ENCODE measurements at places on chromosomes 12 and 14.

DNA sequence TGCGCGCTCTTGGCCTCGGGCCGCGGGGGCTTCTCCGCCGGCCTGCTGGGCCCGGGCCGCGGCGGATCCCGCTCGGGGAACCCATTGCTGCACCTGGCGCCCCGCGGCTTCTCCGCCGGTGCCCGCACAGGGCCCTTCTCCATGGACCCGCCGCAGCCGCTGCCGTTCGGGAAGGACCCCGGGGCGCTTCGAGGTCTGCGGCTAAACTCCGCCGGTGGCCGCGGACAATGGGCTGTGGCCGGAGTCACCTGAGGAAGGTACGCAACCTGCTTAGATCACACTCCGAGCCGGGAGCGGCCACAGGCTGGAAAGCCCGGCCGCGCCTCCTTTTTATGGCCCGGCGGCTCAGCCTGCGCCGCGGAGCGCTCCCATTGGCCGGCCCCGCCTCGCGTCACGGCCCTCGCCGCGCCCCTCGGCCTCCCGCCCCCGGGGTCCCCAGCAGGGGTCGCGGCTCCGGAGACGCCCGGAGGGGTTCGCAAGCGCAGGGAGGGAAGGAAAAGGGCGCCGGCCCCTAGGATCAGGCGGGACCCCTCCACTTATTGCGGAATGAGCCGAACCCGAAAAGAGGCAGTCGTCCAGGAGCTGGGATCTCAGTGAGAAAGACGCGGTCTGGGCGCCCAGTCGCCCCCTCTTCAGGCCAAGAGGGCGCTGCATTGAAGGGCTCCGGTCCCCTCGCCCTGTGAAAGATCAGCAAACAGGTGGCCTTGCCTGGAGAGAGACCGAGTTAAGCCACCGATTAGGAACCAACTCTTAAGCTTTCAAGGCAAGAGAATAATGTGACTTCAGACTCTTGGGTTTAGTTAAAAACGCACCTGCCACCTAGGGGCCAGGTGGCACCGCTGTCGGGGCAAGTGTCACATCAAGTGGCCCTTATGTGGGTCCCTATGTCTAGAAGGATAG is at the start of gene GCH1:
Gene GCH1, minus strand, starts transcription at position 306 of the 900 bp plus-strand sequence. Its CDS starts 163 bp downstream, at position 143.
- DNase-seq = peak; percentile 66

GRCh38 chr14:104871656-104872468 is 6.8 kb downstream of the CEP170B start:
- DNase-seq = no peak

- no peak for DNase-seq
These were observed 284.5 kb upstream of the E2F7 start for GRCh38 chr12:77349689-77350370.

GRCh38 chr12:105348561-105348960 is 18.1 kb downstream of the C12orf75 start:
- DNase-seq = no peak

GRCh38 chr12:116853507-116853906 is 27.7 kb downstream of the HRK start:
- DNase-seq = no peak

- DNase-seq = no peak
These were observed 201.6 kb upstream of the NOS1 start for GRCh38 chr12:117563007-117563406.

- DNase-seq = no peak
These were observed 1.3 kb upstream of the RD3L start for GRCh38 chr14:103943673-103944072.

DNA sequence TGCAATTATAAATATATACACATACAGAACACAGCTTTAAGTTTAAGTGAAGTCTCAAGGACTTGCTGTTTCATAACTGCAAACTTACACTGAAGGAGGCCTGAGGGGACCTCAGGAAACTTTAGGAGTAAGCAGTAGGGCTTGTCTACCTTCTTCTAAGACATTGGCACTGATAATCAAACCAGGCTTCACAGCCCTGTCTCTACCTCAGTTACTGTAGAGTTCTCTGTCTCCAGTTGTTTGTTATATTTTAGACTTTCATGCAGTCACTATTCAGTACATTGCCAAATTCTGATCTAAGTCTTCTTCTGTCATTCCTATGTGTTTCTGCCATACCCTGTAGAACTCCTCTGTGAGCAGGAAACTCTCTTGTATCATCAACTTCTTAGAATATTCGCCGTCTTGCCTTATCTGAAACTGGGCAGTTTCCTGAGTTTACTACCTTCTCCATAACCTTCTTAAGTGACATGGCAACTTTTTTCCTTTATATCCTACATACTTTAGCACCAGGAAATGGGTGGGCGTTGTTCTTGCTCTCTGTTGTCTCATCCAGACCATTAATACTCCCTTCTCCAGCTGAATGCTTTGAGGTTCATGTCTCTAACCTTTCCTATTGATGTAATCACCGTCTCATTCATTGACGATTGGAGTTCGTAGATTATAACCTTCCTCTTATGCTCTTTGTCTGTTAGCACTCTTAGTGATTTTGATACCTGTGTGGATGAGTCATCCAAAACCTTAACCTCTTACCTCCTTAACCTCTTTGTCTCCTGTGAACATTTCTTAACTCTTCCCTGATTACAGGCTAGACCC is 11.4 kb downstream of the APAF1 start:
- DNase-seq = no peak

DNA sequence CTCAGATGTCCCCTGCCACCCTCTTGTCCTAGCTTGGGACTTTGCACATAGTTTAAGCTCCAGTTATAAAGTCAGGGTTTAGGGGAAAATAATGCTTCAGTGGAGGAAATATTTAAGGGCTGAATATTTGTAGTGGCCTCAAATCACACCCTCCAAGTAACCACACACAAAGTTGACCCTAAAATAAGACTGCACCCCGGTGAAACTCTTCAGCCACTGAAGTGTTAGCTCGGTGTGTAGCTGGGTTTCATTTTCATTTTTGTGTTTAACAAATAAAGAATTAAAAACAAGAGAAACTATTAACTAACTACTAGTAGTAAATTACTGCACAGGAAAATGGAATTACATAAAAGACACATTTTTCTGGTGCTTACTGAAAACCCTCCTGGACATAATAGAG is 14.8 kb upstream of the BCL11B start:
- DNase-seq = no peak

DNA sequence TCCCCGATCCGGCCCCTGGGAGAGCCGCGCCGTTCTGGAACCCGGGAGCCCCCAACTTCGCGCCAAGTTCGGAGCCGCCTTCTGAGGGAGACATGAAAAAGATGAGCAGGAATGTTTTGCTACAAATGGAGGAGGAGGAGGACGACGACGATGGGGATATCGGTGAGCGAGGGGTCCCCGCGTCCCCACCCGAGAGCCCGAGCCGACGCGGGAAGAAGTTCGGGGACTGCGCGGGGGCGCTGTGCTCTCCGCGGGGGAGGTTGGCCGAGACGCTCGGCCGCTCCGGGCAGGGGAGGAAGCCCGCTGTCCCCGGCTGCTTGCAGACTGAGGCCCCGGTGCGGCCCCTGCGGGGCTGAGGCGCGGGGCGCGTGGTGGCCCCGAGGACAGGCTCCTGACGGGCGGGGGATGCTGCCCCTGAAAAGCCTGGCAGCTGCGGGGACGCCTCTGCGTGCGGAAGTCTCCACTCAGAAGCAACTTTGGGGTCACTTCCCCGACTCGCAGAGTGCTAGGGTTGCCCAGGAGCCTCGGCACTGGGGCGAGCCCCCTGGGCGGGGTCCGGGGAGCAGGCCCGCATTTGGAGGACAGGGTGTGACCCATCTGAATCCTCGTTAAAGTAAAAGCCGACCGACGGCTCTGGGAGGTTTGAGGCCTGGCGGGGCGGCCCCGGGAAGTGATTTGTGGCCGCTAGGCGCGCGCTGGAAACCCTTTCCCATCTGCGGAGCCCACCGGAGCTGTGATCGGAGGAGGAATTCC is 511 bp downstream of the ANO6 start:
- DNase-seq = peak; percentile 53

- no peak for DNase-seq
These were observed 433.8 kb upstream of the DCN start for GRCh38 chr12:91616416-91616815.

- no peak for DNase-seq
These were observed 90.4 kb downstream of the SRGAP1 start for GRCh38 chr12:63934936-63935335.

GRCh38 chr14:61401461-61401860 is 80.1 kb downstream of the PRKCH start:
- DNase-seq = no peak

DNA sequence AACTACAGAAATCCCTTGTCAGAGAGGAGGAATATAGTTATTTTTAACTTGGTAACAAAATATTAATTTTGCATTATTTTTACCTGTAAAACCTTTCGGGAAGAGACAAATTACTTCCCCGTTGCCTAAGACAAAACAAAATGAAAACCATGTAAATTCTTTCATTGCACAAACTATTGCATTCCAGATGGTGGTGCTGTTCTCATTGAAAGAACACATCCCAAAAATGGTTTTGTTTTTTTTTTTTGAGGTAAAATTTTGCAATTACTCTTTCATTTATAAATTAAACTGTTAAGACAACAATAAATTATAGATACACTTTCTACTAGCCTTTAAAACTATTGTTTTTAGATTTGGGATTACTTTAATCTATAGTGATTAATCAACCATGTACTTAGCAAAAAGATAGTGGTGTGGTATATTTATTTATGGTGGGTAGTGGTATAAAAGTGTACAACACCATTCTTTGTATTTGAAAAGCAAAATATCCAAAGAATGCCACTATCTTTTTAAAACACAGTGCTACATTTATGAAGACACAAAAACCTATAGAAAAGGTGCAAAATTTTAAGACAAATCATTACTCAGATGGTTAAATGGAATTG is 115.5 kb downstream of the SLC38A1 start:
- no peak for DNase-seq

DNA sequence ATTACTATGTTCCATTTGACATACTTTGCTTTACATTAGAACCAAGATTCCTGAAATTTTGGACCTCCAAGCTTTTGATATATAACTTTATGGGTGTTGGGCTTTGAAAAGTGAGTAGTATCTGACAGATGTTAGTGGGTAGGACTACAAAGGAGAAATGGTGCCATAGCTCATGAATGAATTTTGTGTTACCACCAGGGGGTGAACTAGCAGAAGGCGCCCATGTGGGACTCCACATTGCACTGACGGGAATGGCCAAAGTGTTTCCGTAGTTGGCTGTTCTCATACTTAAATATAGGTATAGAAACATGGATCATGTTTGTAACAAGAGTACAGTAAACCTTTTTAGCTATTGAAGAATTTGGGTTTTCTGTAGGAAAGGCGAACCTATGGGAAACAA is 337.5 kb downstream of the FLRT2 start:
- DNase-seq = no peak

DNA sequence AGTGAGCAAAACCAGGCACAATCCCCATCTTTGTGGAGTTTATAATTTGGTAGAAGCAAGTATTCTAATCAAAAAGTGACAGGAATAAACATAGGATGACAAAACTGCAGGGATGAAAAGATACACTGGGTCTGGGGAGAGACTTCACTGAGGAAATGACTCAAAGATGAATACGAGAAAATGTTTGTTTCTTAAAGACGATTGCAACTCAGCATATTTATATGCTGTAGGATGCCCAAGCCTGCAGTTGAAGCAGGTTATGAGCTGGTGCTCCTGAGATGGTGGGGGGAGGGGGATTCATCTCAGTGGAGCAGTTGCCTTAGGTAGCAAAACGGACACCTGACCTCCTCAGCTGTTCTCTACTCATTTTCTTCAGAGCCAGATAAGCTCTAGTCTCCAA is 13.4 kb upstream of the SLC38A4 start:
- DNase-seq = no peak

DNA sequence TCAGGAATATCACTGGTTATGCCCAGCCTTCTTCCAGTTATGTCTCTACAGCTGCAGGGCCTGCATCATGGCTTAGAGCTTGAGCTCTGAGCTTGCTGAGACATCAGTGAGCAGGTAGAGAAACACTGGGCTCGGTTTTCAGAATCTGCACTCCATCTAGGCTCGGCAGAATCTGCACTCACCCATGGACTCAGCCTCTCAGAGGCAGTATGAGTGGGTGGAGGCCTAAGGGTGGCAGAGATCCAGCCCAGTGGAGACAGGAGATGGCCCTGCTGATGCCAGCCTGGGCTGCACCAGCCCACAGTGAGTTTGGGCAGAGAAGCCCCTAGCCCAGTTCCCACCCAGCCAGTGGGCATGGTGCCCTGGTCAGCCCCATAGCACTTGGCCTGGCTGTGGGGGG is 12.8 kb downstream of the KRT80 start:
- DNase-seq = no peak

GRCh38 chr12:25083211-25083610 is 111.7 kb downstream of the DNAI7 start:
- no peak for DNase-seq

DNA sequence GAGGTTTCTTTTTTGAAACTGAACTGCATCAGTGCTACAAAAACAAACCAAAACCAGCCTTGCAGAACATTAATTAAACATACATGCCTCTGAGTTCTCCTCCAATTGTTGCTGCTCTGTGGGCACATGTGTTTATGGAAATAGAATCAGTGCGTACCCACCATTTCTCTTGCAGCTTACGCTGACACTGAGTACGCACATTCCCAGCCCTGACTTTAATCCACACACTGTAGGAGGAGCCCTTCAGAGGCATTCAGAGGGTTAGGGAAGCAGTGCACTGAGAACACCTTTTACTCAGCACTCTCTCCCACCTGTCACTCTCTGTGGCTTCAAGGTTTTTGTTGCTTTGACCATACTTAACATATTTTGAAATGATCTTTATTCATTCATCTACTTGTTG is 250.5 kb upstream of the PWP1 start:
- DNase-seq = no peak

- DNase-seq = no peak
These were observed 199.1 kb upstream of the CNOT2 start for GRCh38 chr12:70044167-70044566.

DNA sequence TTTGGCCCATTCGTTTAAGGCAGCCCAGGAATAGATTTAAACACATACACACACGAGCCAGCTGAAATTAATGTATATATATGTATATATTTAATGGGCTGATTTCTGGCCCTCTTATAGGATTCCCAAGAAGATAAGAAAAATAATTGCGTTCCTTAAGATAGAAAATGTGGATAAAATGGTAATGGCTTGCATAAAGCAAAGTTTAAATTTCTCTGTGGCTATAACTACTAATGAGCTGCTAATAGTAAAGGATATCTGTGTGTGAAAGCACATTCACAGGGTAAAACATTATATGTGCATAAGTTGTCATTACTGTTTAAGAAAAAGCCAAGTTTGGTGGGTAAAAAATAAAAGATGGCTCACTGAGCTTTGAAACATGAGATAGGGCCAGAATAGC is 133.6 kb upstream of the AMIGO2 start:
- DNase-seq = no peak

- no peak for DNase-seq
These were observed 61.7 kb upstream of the DLK1 start for GRCh38 chr14:100664841-100665510.

- no peak for DNase-seq
These were observed 1.5 kb downstream of the AQP6 start for GRCh38 chr12:49974231-49974675.

GRCh38 chr12:1661553-1662335 is 29.1 kb upstream of the ADIPOR2 start:
- DNase-seq = peak; percentile 95

GRCh38 chr12:27193106-27193505 is 51.0 kb upstream of the STK38L start:
- DNase-seq = no peak
